ENCODE measurements at places on chromosomes 2 and 18.

- DNase-seq = no peak
Measured at GRCh38 chr2:210660-211059, 53.2 kb downstream of the SH3YL1 start.

- no peak for DNase-seq
Measured at GRCh38 chr2:148546270-148546669, 98.3 kb upstream of the EPC2 start.

DNA sequence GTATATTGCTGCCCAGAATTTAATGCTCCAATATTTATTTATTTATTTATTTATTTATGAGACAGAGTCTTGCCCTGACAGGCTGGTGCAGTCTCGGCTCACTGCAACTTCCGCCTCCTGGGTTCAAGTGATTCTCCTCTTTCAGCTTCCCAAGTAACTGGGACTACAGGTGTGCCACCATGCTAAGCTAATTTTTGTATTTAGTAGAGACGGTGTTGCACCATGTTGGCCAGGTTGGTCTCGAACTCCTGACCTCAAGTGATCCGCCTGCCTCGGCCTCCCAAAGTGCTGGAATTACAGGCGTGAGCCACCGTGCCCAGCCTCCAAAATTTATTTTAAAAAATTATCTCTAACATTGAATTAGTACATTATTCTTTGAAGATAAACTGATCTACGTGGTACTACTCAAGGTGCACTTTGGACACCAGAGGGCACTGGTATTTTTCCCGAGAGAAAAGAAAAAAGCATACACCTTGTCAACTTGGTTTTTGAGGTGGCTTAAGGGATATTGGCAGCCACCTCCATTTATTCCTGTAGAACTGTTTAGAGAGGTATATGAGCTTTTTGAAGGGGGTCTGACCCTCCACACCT, 1.4 kb upstream of the IDH1 start:
- no peak for DNase-seq

GRCh38 chr18:1308686-1309085, 404.0 kb downstream of the ADCYAP1 start:
- no peak for DNase-seq

DNA sequence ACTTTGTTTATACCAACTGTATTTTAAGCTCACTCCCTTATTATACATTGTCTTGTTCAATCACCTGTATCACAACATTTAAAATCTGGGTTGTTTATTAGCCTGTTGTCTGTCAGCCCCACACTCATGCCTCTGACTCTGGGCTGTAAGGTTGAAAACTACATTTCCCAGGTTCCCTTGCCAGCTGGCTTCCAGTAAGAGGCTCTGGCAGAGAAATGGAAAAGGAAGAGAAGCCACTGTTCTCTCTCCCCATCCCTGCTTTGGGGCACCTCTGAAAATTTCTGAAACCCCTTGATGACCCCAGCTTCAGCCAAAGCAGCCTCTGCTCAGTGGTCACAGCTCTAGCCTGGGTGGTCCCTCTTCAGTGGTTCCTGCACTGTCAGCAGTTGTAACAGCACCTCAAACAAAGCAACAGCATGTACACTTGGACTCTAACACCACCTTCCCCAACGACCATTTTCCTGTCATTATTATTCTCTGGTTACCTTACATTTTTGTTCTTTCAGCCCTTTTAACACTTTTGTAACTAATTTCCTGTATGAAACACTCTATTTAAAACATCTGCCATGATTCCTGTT, 108.9 kb upstream of the LGALSL start:
- DNase-seq = no peak

DNA sequence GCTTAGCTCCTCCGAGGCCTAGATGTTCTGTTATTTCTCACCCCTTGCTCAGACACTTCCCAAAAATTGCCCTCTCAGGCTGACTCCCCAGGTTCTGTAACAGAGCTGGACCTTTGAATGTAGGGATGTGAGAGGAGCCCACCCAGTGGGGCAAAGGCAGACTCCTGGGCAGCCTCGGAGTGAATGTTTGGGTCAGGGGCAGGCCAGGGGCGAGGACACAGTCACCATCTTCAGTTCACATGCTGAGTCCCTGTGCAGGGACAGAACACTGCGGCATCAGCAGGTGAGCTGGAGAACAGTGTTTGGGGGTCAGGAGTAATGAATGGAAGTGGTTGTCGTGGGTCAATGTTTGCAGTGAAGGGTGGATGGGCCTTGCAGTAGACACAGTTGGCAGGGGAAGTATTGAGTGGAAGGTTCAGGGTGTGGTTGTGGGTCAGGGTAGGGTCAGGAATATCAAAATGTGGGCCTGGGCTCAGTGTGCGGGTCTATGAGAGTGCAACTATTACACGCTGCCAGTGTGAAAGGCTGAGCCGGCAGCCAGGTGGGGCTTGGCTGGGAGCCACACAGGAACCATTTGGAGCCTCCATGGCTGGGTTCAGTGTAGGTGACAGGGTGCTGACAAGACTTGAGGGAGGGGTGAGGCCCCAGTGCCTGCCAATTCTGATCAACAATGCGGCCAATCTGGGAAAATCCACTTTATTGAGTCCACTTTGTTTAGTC, 4.4 kb downstream of the IHH start:
- no peak for DNase-seq

DNA sequence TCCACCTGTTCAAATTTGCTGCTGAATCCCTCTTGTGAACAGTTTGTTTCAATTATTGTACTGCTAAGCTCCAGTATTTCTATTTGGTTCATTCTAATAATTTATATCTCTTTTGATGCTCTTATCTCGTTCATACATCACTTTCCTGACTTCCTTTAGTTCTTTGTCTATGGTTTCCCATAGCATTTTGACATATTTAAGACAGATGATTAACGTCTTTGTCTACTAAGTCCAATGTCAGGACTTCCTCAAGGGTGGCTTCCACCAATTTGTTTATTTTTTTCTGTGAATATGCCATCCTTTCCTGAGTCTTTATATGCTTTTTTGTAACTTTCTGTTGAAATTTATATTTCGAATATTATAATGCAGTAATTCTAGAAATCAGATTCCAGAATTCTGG, 9.6 kb downstream of the PIGN start:
- no peak for DNase-seq

Data from cerebellar nuclear complex (tissue), 1 donor.